ENCODE measurements at places on chromosomes 2 and 18. TPM values are rescaled to one million over a fixed set of nuclear protein-coding genes. Genes with fewer than 3 reads are reported as not detected.

- H3K27ac ChIP-seq: no peak overlapping the region
- H3K4me1 ChIP-seq: peaks cover 16% of the 10 kb centered on the region
- no peaks in the 10 kb centered on the region for H3K27me3 ChIP-seq
- H3K4me3 ChIP-seq: no peak overlapping the region
- peak; percentile 21 for DNase-seq
Measured at GRCh38 chr2:226423498-226423960, 376.1 kb downstream of the IRS1 start.

TEX44 gene
- total RNA-seq: not detected

METAP1D gene
- total RNA-seq: 3.0 TPM

- no peaks in the 10 kb centered on the region for H3K27me3 ChIP-seq
- H3K36me3 ChIP-seq: no peaks in the 10 kb centered on the region
- H3K27ac ChIP-seq: no peak overlapping the region
- H3K4me3 ChIP-seq: no peak overlapping the region
- no peaks in the 10 kb centered on the region for H3K4me1 ChIP-seq
- no peak for DNase-seq
Measured at GRCh38 chr2:74188018-74188601, 9.4 kb upstream of the MOB1A start.

AMER3 gene
- not detected for total RNA-seq

DNA sequence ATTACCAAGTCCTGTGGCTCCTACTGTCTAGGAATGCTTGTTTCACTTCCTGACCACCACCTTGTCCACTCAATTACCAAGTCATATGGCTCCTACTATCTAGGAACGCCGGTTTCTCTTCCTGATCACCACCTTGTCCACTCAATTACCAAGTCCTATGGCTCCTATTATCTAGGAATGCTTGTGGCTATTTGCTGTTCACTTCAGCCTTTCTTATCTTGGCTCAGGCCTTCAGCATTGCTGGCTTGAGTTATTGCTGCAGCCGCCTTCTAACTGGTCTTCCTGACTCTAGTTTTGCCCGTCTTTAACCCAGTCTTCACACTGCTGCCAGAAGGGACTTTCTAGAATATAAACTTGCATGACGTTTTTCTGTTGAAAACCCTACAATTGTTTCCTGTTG is 82.5 kb upstream of the GAREM1 start:
- no peak overlapping the region for H3K27ac ChIP-seq
- DNase-seq: no peak
- H3K4me1 ChIP-seq: no peaks in the 10 kb centered on the region
- no peaks in the 10 kb centered on the region for H3K36me3 ChIP-seq
- H3K27me3 ChIP-seq: no peaks in the 10 kb centered on the region

GRCh38 chr2:190722835-190723234 is 74.0 kb downstream of the NAB1 start:
- H3K36me3 ChIP-seq: no peaks in the 10 kb centered on the region
- no peak overlapping the region for H3K4me3 ChIP-seq
- peaks cover 5% of the 10 kb centered on the region for H3K4me1 ChIP-seq
- no peak overlapping the region for H3K27ac ChIP-seq

DSG1 gene
- not detected for total RNA-seq

CD207 gene
- total RNA-seq: 2.2 TPM

DNA sequence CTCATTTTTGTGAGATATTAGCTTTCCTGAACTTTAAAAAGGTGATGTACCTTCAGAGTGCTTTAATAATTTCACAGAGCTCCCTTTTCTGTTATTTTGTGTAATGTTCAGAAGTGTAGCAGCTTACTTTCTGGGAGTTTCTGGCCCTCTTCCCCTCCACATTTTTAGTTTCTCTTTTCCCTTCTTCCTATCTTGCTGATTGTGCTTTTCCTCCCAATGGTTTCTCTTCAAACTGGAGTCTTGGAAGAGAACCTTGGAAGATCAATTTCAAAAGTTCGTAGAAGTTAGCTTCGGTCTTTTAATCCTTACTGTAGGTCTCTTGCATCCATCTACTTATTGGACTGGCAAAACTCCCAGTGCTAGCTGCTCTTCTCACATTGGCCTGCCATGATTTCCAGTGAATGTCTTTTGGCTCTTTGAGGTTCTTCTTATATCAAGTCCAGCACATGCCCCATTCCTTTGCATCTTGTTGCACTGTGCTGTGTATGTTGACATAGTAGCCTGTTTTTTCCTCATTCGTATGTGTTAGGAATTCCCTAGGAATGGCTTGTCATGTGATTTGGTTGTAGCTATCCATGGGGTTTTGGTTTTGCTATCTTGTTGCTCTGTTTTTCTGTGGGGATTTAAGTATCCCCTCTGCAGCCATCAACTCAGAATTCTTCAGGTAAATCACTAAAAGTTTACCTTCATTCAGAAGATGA is 7.8 kb downstream of the CCNT2 start:
- no peak overlapping the region for H3K4me3 ChIP-seq
- no peak overlapping the region for H3K27ac ChIP-seq
- peaks cover 16% of the 10 kb centered on the region for H3K36me3 ChIP-seq
- DNase-seq: no peak

- no peak overlapping the region for H3K27ac ChIP-seq
- no peak for DNase-seq
- no peaks in the 10 kb centered on the region for H3K4me1 ChIP-seq
- no peaks in the 10 kb centered on the region for H3K27me3 ChIP-seq
- no peak overlapping the region for H3K4me3 ChIP-seq
Measured at GRCh38 chr2:236001166-236001828, 166.9 kb downstream of the GBX2 start.

GRCh38 chr2:178891265-178891958 is 84.2 kb upstream of the TTN start:
- H3K36me3 ChIP-seq: no peaks in the 10 kb centered on the region
- no peaks in the 10 kb centered on the region for H3K27me3 ChIP-seq
- DNase-seq: no peak
- H3K27ac ChIP-seq: no peak overlapping the region
- H3K4me1 ChIP-seq: no peaks in the 10 kb centered on the region
- H3K4me3 ChIP-seq: no peak overlapping the region

DNA sequence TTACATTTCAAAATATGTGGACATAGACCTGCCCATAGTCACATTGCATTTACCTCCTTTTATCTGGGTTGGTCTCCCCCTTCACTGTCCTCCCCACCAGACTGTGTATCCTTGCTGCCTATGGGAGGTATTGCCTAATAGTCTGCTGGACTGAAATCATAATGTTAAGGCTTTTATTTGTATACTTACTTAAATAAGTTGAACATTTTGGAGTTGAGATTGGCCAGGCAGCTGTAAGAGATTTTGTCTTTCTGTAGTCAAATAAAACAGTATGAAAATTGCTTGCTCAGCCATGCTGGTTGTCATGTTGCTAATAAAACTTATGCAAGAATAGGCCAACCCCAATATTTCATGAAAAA is 280.9 kb downstream of the PTPRM start:
- H3K4me1 ChIP-seq: no peaks in the 10 kb centered on the region
- DNase-seq: no peak
- H3K36me3 ChIP-seq: no peaks in the 10 kb centered on the region
- H3K4me3 ChIP-seq: no peak overlapping the region

DNA sequence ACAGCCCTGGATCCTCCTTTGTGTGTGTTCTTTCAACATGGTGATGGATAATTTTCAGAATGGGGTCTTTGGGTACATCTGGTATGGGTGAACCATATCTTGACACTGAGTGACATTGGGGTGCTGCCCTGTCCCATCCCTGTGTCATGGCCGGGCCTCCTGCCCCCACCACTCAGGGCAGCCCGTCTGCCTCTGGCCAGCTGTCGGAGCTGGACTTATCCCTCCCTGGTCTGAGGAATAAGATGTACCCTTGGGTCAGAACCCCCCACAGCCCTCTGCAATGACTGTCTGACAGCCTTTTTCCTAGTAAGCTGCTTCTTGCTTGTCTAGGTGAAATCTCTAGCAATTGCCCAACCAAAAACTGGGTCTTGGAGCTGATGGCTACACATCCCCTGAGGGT is 142.9 kb downstream of the SH3RF3 start:
- H3K36me3 ChIP-seq: no peaks in the 10 kb centered on the region
- no peak overlapping the region for H3K27ac ChIP-seq
- no peak overlapping the region for H3K4me3 ChIP-seq
- H3K27me3 ChIP-seq: no peaks in the 10 kb centered on the region

GRCh38 chr2:198490748-198491147 is 686.4 kb downstream of the PLCL1 start:
- H3K27me3 ChIP-seq: no peaks in the 10 kb centered on the region
- H3K27ac ChIP-seq: no peak overlapping the region
- H3K4me1 ChIP-seq: no peaks in the 10 kb centered on the region
- H3K36me3 ChIP-seq: no peaks in the 10 kb centered on the region

- H3K36me3 ChIP-seq: no peaks in the 10 kb centered on the region
- no peaks in the 10 kb centered on the region for H3K27me3 ChIP-seq
- no peak overlapping the region for H3K27ac ChIP-seq
- no peak for DNase-seq
- H3K4me3 ChIP-seq: no peak overlapping the region
Measured at GRCh38 chr18:47469576-47469975, 218.1 kb upstream of the SKOR2 start.

DNA sequence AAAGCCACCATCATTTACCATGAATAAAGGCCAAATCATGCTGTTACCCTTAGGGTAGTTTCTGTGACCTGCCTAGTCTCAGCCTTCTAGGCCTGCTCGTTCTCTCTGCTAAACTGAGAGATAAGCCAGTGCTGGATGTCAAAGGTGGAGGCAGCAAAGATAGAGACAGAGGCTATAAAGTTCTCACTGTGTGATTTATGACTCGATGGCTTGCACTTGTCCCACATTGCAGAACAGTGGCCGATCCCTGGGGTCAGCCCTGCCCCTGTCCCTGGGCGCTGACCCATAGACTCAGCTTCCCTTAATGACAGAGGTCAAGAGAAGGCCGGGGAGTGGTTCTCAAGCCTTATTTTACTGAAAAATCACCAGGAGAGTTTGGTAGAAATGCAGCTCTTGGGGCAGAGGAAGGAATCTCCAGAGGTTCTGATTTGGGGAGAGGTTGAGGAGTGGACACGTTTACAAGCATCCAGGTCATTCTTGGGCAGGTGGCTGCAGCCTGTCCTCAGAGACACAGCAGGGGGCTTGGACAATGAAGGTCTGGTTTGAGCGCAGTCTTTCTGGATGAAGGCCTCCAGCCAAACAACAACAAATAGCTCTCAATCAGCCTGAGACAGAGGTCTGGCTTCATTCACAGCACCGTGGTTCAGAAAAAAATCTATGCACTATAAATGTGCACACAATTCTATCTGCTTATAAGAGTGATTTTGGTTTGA is 143.5 kb downstream of the ACKR3 start:
- no peak for DNase-seq
- H3K27me3 ChIP-seq: no peaks in the 10 kb centered on the region
- H3K4me1 ChIP-seq: peaks cover 5% of the 10 kb centered on the region
- H3K27ac ChIP-seq: no peak overlapping the region
- no peaks in the 10 kb centered on the region for H3K36me3 ChIP-seq
- no peak overlapping the region for H3K4me3 ChIP-seq

SIGLEC15 gene
- total RNA-seq: not detected

DNA sequence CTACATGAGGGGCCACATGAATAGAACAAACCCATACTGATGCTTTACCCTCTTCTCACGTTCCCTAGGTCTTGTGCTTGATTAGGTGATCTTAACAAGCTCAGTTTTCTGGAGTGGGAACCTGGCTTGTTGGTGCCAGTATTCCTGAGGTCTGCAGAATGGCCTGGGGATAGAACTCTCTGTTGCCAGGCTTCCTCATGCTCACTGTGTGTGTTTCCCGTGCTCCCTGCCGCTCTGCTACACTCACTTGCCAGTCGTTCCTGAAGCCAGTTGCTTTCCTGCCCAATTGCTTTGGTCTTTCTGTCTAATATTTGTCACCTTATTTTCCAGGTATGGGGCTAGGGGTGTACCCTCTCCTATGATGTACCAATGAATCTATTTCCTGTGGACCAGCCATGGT is 2111.5 kb upstream of the PIK3C3 start:
- DNase-seq: no peak
- no peak overlapping the region for H3K27ac ChIP-seq
- no peaks in the 10 kb centered on the region for H3K36me3 ChIP-seq
- H3K4me3 ChIP-seq: no peak overlapping the region
- peaks cover 8% of the 10 kb centered on the region for H3K4me1 ChIP-seq
- H3K27me3 ChIP-seq: no peaks in the 10 kb centered on the region

FN1 gene
- total RNA-seq: 1,132 TPM

- no peak for DNase-seq
- H3K27me3 ChIP-seq: no peaks in the 10 kb centered on the region
- H3K4me1 ChIP-seq: no peaks in the 10 kb centered on the region
Measured at GRCh38 chr2:227788561-227789018, 25.1 kb upstream of the CCL20 start.

SCYGR4 gene
- not detected for total RNA-seq

GRCh38 chr2:47007223-47007825 is 91.7 kb upstream of the MCFD2 start:
- peak overlapping the region; percentile 55 for H3K27ac ChIP-seq
- H3K27me3 ChIP-seq: no peaks in the 10 kb centered on the region
- DNase-seq: no peak
- no peak overlapping the region for H3K4me3 ChIP-seq
- peaks cover 10% of the 10 kb centered on the region for H3K4me1 ChIP-seq

- no peaks in the 10 kb centered on the region for H3K27me3 ChIP-seq
- no peak overlapping the region for H3K27ac ChIP-seq
- no peaks in the 10 kb centered on the region for H3K4me1 ChIP-seq
- DNase-seq: no peak
Measured at GRCh38 chr2:103594823-103595222, 833.0 kb downstream of the TMEM182 start.

GRCh38 chr2:29223851-29224692 is 108.9 kb downstream of the CLIP4 start:
- H3K27me3 ChIP-seq: no peaks in the 10 kb centered on the region
- peak; percentile 60 for DNase-seq
- H3K4me1 ChIP-seq: no peaks in the 10 kb centered on the region
- H3K36me3 ChIP-seq: no peaks in the 10 kb centered on the region
- no peak overlapping the region for H3K4me3 ChIP-seq

CFAP65 gene
- 17.8 TPM for total RNA-seq

DNA sequence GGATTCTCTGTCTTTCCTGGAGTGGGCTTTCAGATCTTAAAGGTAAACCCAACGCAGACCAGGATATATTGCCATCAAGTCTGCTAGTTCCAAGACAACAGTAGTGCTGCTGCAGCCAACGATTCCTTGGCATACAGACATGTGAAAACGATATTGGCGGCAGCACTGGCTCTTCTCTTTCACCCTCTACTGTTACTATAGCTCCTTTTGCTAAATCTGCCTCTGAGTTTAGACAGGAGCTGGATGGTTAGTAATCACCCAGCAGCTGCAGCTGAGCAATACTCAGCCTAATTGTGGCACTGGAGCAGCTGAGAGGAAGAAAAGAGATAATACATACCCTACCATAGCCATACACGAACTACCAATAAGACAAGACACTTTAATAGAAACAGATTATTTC is 4.0 kb downstream of the YES1 start:
- H3K4me1 ChIP-seq: peaks cover 11% of the 10 kb centered on the region
- H3K27ac ChIP-seq: no peak overlapping the region
- H3K27me3 ChIP-seq: no peaks in the 10 kb centered on the region
- no peaks in the 10 kb centered on the region for H3K36me3 ChIP-seq
- no peak overlapping the region for H3K4me3 ChIP-seq

DYNAP gene
- total RNA-seq: not detected

- no peak overlapping the region for H3K27ac ChIP-seq
- no peaks in the 10 kb centered on the region for H3K36me3 ChIP-seq
- peaks cover 6% of the 10 kb centered on the region for H3K4me1 ChIP-seq
- no peaks in the 10 kb centered on the region for H3K27me3 ChIP-seq
- H3K4me3 ChIP-seq: no peak overlapping the region
- no peak for DNase-seq
Measured at GRCh38 chr2:202583709-202584219, 51.0 kb upstream of the FAM117B start.

Data from upper lobe of left lung (tissue), 6 donors.